ENCODE measurements at places on chromosomes 2 and 18.

- DNase-seq: no peak
Measured at GRCh38 chr2:151947813-151948165, 119.6 kb upstream of the ARL5A start.

GRCh38 chr2:96927405-96928171 lies 57.7 kb upstream of the SEMA4C start:
- peak; percentile 84 for DNase-seq

DNA sequence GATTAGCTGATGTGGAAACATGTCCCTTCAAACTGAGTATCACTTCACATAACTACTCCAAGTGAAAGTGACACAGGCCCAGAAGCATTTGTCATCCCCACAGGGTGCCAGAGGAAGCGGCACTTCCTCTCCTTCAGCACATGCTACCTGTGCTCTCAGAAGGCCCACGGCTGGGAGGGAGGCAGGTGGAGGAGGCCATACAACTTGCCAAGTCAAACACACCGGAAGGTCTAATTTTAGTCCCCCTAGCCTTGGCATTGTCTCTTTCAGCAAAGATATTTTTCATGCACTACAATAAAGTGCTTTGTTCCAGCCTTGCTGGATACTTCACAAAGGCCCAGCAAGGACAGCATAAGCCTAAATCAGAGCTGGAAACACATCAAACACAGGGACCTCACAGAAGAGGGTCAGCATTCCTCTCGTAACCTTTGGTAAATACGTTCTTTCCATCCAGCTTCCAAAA lies 38.0 kb downstream of the VSNL1 start:
- DNase-seq: no peak

DNA sequence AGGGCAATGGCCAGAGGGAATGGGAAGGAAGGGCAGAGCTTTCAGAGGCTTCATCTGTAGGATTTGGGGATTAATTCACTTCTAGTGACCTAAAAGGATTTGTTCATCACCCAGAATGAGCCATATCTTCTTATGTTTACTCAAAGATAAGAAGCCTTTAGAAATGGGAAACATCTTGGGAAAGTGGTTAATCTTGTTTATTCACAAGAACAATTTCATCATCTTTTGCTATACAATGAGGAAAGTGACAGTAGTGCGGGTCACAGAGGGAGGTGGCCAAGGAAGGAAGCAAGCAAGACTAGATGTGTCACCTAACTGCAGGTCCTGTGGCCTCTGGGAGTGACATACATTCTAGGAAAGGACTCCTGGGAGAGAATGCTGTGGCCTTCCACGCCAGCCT lies 140.4 kb upstream of the ALPP start:
- no peak for DNase-seq

DNA sequence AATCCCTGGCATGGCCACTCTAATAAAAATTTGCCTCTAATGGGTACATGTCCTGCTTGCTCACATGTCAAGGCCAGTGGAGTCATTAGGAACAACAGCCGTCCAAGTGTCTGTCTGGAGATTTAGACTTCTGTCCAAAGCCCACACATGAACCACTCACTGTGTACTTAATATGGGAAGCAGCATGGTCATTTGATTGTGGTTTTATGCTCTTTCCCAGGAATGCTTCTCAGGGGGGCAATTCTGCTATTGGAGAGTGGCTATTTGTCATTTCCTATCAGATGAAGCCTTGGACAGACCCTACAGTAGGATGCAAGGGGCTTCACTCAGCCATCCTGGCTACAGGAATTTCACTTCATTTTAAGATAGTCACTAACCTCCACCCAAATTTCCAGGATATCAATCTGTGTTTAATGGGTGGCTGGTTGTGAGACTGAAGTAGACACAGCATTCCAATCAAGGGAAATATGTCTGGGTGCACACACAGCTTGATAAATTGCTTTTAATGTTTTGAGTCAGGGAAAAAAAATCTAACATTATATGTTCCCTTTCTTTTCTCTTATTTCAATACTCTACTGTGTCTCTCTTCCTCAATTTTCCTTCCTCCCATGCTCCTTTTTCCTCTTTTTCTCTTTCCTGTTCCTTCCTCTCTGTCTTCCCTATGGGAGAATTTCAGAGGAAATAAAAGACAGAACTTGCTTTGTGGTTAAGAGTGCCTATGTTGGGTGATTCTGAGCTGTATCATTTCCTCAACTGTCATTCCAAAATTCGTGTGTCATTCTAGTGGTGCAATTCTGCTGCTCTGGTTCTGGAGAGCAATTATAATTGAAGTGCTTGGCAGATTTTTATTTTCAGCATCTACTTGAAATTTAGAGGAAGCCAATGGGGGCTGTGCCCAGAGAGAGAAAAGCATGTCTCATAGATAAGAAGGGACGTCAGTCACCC lies 320.1 kb downstream of the OSR1 start:
- DNase-seq: no peak

Data from nucleus accumbens (tissue), 56 donors.